ENCODE measurements at places on chromosomes 7 and 10.

- no peak for DNase-seq
These were observed 115.6 kb downstream of the TWIST1 start for GRCh38 chr7:19001854-19002253.

GRCh38 chr7:129098409-129099084 lies 43.6 kb upstream of the TNPO3 start:
- no peak for DNase-seq

GRCh38 chr10:92407305-92408016 lies 116.5 kb downstream of the MARCHF5 start:
- no peak for DNase-seq

DNA sequence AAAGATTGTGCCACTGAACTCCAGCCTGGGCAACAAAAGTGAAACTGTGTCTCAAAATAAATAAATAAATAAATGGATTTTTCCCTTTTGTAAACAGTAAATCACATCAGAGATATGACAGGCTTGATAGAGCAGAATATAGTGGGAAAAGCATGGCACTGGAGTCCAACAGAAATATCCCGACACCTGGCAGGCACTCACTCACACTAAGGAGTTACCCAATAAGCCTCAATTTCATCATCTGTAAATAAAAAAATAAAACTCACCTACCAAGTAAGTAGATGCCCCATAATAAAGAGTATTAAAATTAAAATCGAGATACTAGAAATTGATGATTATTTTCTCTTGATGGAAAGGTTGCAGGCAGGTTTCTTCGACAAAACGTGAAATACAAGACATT lies 1.7 kb downstream of the ATE1 start:
- no peak for DNase-seq

DNA sequence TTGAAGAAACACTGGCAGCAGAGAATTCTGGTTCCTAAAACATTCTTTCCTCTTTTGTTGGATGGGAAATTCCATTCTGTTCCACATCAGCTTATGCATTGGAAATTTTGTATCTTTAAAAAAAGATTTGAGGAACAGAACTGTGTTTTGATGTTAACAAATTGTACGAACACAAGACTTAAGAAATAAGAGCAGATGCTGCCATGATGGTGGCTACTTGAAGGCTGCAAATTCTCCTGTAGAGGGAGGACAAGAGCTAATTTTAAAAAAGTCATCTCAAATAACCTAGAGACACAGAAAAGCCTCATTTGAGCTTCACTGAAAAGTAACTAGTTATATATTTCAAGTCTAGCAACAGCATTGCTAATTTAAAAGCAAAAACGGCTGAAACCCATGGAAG lies 29.8 kb downstream of the NDUFB2 start:
- DNase-seq: no peak

GRCh38 chr7:8702807-8703206 lies 269.4 kb downstream of the NXPH1 start:
- DNase-seq: no peak

DNA sequence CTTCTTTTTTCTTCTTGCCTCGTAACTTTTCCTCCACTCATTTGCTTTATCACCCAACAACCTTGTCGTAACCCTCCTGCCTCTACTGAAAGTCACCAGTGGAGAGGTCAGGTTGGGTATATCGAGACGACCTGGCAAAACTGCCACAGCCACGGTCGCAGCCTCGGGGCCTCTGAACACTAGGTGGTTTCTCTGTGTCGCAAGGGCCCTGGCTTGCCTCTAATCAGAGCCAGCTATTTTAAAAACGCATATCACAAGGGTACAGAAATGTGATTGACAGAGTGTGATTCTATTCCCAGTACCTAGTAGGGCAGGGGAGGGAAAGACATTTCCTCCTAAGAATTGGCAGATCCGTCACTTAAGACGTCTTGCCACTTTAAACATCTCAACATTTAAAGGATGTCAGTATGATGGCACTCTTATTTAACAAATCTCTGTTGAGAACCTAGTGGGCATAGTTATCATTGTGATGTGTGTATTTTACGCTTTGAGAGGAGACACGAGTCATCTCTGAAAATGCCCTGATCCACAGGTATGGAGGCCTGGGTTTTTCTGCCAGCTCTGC lies 197.5 kb downstream of the ARHGAP21 start:
- DNase-seq: no peak

DNA sequence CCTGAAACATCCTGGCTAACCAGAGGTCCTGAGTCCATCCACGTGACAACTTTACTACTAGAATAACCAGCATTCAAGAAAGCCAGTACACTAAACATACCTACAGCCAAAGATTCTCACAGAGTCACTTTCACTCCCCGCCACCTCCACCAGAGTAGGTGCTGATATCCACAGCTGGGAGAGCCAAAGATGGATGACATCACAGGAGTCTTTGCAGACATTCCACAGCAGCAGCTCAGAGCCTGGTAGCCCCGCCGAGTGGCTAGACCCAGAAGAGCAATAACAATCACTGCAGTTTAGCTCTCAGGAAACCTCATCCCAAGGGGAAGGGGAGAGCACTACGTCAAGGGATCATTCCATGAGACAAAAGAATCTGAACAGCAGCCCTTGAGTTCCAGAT lies 13.5 kb upstream of the ADAM22 start:
- no peak for DNase-seq

- no peak for DNase-seq
These were observed 22.9 kb downstream of the SCART1 start for GRCh38 chr10:133476641-133476990.

- no peak for DNase-seq
These were observed 80.0 kb downstream of the EEPD1 start for GRCh38 chr7:36232971-36233550.

DNA sequence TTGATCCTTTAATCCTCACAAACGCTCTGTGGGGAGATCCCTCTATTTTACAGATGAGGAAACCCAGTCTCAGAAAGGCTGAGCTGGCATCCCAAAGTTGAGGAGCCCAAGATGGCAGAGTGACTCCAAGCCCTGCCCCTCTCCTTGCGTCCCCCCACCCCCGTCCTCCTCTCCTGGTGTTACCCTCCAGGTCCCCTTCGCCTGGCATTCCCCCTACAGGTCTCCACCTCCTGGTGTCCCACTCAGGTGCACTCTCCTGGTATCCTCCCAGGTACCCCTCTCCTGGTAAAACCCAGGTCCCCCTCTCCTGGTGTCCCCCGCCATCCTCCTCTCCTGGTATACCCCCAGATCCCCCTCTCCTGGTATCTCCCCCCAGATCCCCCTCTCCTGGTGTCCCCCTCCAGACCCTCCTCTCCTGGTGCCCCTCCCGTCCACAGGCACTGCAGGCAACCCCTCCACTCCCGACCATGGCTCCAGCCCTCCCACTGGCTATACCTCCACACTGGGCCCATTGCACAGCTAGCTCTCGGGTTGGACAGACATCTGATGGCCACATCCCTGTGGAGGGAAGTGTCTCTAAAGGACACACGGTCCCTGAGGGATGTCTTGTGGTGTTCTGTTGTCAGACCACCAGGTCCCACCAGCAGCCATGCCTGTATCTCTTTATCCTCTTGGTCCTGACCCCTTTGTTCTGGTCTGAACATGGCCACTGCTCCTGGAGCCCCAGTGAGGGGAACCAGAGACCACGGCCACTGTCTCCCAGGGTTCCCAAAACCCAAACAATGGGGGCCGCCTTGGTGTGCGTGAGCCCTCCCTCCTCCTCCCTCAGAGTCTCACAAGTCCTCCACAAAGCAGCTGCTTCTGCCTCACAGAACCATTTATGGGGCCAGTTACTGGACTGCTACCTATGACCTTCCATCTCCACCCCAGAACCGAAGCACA lies 37.2 kb downstream of the CALML3 start:
- DNase-seq: no peak

- DNase-seq: no peak
These were observed 135.4 kb upstream of the KMT2E start for GRCh38 chr7:104878577-104878976.

DNA sequence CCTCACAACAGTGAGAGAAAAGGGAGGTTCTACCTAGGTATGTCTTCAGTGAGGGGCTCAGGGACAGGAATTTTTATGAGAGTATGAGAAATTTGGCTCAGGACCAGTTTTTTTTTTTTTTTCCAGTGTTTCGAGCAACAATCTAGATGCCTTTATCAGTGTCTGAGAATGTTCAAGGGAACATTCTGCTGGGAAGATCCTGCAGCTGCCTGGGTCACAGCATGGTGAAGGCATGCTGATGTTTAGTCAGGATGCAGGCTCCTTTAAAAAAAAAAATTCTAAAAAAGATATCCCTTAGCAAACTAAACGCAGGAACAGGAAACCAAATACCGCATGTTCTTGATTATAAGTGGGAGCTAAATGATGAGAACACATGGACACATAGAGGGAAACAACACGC lies 31.0 kb downstream of the SBDS start:
- no peak for DNase-seq

GRCh38 chr7:18241543-18242231 lies 214.0 kb upstream of the PRPS1L1 start:
- DNase-seq: no peak

GRCh38 chr10:13056456-13057077 lies 43.4 kb upstream of the OPTN start:
- peak; percentile 38 for DNase-seq

- DNase-seq: no peak
These were observed 46.5 kb upstream of the ITGB8 start for GRCh38 chr7:20284003-20284770.

GRCh38 chr7:105623378-105623777 lies 42.1 kb upstream of the EFCAB10 start:
- no peak for DNase-seq

DNA sequence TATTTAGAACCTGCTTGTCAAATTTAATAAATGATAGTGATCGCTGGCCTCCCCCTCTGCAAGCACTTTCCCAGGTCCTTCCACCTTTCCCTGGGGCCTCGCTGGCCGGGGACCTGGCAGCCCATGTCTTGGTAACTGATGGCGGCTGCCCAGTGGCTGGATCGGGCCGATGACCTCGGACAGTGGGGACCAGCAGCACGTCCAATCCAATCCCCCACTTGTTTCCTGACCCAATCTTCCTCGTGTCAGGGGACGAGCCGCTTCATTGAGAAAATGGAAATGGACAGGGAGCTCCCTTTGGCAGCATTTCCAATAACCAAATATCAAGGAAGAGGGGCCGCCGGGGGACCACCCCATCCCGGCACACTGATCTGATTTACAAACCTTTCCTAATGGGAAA lies 17.2 kb downstream of the EBF3 start:
- DNase-seq: no peak

- no peak for DNase-seq
These were observed 448 bp downstream of the SEC24C start for GRCh38 chr10:73744664-73744975.

DNA sequence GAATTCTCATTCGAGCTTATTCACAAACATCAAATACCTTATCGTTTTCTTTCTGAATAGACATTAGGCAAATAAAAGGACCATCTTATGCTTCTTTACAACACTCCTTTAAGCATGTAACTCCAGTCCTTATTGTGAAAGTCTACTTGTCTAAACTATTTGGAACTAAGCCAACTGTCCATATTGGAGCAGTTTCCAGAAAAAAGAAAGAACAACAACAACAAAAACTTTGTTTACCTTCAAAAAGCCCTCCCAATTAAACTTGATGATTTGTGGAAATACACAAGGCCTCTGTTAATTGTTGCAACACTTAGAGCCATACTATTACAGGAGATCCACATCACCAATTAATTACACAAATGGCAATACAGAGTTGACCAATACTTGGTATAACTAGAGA lies 163.6 kb downstream of the GALNT11 start:
- no peak for DNase-seq

- no peak for DNase-seq
These were observed 36.6 kb downstream of the SCIN start for GRCh38 chr7:12607134-12607533.

DNA sequence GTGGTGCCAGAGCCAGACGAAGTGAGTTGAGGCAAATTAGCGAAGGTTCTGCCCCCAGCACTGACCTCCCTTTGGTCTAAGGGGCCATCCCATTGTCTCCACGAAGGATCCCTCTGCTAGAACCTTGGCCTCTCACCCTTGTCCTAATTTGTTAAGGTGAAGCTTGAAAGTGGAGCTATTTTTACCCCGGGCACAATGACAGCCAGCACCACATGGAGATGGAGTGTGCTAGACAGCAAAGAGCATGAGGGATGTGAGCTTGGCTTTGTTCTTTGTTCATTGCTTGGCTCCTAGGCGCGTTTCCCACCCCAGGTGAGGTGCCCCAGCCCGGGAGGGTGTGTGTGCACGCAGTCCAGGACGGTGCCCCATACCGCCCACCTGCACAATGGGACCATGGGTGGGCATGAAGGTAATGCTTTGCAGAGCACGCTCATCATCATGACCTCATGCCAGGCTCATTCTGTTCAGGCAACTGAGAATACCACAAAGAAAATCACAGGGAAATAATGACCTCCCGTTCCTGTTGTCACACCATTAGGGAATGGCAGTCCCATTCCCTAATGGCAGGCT lies 361.0 kb upstream of the FZD8 start:
- no peak for DNase-seq

DNA sequence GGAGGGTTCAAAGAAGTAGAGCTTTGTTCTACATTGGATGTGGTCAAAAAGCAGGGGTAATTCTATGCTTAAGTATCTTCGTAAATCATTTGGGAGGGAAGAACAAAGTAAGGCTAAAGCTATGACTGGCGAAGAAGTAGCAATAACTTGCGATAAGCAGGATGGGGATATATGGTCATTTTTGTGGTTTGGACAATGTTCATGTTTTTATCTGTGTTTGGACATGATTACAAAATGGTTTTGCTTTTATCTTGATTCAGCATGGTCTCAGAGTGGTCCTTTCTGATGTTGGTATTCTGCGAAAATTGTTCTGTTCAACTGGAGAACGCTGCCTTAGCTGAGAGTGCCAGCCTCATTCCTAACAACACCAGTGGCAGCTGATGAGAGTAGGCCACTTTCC lies 208.8 kb downstream of the SEMA3A start:
- no peak for DNase-seq

GRCh38 chr7:54541669-54542625 lies at the start of gene VSTM2A:
TSS of gene VSTM2A (plus strand) at chr7:54542375. CDS start at chr7:54542731, 356 bp downstream.
- peak; percentile 54 for DNase-seq

- no peak for DNase-seq
These were observed 95.3 kb downstream of the CNNM2 start for GRCh38 chr10:103013416-103013815.

DNA sequence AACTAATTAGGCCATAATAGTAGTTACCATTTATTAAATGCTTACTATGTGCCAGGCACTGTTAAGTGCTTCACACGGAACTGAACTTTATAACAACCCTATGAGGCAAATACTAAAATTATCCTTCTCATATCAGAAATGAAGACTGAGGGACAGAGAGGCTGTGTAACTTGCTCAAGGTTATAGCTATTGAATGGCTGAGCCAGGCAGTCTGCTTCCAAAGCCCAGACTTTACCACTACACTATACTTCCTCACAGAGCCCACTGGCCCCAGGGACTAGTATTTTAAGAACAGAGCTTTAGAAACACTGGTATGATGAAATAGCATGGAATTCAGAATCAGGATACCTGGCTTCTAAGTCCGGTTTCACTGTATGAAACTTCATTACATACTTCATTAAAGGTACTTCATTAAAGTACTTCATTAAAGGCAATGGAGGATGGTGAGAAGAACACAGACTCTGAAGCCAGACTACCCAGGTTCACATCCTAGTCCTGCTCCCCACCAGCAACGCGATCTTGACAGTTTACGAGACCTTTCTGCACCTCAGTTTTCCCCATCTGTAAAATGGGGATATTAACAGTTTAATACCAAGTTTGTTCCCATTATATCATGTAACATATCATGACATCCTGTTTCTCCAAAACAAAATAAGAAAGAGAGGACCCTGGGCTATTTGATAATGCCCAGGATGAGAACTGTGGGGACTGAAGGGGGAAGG lies 19.6 kb downstream of the ANXA11 start:
- DNase-seq: no peak
